ENCODE measurements at places on chromosomes 6 and 20. TPM values are rescaled to one million over a fixed set of nuclear protein-coding genes. Genes with fewer than 3 reads are reported as not detected.

Gene ADA
- 40.7 TPM for total RNA-seq

Gene LINC00237
- not detected for total RNA-seq

Gene TSHZ2
- total RNA-seq, result 4.2 TPM

Gene MPC1
- total RNA-seq, result 27.5 TPM

Gene PRDM1
- total RNA-seq, result 2.7 TPM

Gene ALDH8A1
- total RNA-seq, result not detected

Gene PPP1R3G
- 0.04 TPM for total RNA-seq

Gene TREML2
- 0.08 TPM for total RNA-seq

Gene UNC93A
- total RNA-seq, result not detected

Gene TSBP1
- total RNA-seq, result not detected

Gene ASIP
- not detected for total RNA-seq

Gene OR2J3
- total RNA-seq, result not detected

Gene ECT2L
- not detected for total RNA-seq

Gene CST2
- not detected for total RNA-seq

Gene SH3BGRL2
- total RNA-seq, result 2.3 TPM

Gene ANKRD66
- not detected for total RNA-seq

Gene POM121L2
- total RNA-seq, result not detected

Gene GPR6
- not detected for total RNA-seq

Gene BPIFB1
- total RNA-seq, result not detected

Gene HS3ST5
- not detected for total RNA-seq

Gene PSMB8
- 43.5 TPM for total RNA-seq

Gene SEL1L2
- total RNA-seq, result not detected

Gene TRIM15
- not detected for total RNA-seq

Gene HTR1E
- total RNA-seq, result not detected

Gene ARMC2
- 1.8 TPM for total RNA-seq

Gene MTFR2
- 8.6 TPM for total RNA-seq

Gene BPIFB4
- total RNA-seq, result not detected

Gene COL9A1
- total RNA-seq, result not detected

Gene SIRPA
- total RNA-seq, result 27.8 TPM

Gene SLC16A10
- not detected for total RNA-seq

Gene CTCFL
- not detected for total RNA-seq

Gene WFDC8
- not detected for total RNA-seq

Gene FANCE
- 14.9 TPM for total RNA-seq

Gene SF3B5
- 306 TPM for total RNA-seq

Gene PPIL1
- 46.6 TPM for total RNA-seq

Gene TNF
- 4.5 TPM for total RNA-seq

Gene MTHFD1L
- 54.3 TPM for total RNA-seq

Gene FKBP1C
- 0.39 TPM for total RNA-seq

Gene DLK2
- 47.8 TPM for total RNA-seq

Gene IRF4
- total RNA-seq, result not detected

Gene PRSS16
- total RNA-seq, result 12.2 TPM

Gene PPARD
- 41.1 TPM for total RNA-seq
